ENCODE measurements at places on chromosomes 16 and 17.

DNA sequence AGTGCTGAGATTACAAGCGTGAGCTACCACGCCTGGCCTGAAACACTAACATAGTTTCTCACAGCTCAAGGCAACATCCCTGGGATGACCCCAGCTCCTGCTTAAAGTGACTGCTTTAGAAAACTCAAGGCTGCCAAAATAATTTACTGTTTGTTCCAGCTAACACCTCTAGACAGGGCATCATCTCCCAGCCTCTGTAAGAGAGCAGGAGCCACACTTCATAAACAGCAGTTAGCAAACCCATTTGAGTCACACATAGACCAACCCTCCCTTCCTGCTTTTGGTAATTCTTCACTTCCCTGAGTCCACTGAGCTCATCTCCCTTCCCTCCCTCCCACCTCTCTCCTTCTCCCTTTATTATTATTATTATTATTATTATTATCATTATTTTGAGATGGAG lies 201.3 kb downstream of the XYLT1 start:
- ATAC-seq: no peak

DNA sequence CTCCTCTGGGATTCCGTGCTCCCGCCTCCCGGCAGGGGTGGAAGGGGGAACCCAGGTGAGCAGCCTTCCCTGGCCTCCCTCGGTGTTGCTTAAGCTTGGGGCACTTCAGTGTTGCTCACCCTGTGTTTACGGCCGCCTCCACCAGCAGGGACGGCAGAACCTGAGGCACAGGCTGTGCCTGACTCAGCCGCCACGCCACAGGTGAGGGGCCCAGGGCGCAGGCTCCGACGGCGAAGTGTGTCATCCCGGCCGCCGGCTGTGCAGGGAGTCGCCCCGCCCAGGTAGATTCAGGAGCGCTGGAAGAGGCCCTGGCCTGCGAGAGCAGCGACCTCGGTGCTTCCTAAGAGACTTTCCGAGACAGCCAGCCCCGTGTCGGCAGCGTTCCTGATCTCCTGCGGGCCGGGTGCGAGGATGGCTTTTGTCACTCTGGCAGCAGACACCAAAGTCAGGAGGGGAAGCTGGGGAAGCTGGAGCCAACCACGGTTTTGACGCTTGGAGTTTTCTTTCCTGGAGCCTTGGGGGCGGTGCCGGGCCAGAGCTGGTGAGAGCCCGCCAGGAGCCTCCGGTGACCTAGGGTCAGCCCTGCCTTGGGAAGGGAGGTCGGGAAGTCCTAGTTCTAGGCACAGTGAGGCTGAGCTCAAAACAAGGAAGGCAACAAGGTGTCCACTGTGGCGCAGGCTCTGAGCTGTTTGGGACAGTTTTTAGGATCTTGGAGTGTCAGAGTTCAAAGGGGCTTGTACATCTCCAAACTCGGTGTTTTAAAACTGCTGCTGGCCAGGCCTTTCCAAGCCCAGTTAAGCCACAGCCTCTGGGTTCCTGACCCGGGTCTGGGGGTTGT lies 2.1 kb downstream of the GSE1 start:
- ATAC-seq: no peak

DNA sequence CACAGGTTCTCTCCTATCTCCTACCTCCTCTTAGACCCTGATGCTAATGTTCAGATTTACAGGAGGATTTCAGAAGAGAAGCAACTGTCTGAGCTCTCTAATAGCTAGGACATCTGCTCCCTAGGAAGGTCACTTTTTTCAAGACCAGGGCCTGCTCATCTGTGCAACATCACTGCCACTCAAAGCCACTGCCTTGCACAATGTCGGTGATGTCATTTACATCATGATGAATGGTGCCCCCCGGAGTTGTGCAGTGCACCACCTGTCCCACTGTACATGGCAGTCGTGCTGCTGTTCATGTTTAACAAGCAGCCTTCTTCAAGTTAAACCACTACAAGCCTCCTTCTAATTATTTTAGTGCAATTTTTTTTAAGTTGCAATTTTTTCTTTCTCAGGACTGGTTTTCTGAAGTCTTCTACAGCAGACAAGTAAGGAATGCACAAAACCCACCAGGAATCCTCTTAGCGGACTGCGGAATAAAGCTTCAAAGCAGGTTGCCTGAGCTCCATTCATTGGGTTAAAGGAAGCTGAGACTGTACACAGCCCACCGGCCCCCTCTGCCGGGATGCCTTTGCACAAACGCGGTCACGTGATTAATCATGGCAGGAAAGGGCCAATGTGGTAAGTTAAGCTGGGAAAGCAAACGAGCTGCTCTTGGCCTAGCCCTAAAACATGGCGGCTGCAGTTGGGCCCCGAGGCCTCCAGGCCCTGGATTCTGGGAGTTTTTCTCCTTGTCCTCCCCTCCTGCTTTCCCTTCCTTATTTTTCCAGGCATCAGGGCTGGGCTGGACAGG lies 74.1 kb downstream of the MYH11 start:
- ATAC-seq: no peak

GRCh38 chr17:71252436-71252835 lies 868.4 kb upstream of the SOX9 start:
- ATAC-seq: no peak

GRCh38 chr16:84884596-84885341 lies 65.0 kb downstream of the CRISPLD2 start:
- no peak for ATAC-seq
